MG63 (cell line): ENCODE measurements at places on chromosomes 16 and 17. TPM values are rescaled to one million over a fixed set of nuclear protein-coding genes. Genes with fewer than 3 reads are reported as not detected.

Gene EPN3
- not detected in 2 replicates for total RNA-seq

- DNase-seq, result no peak
Measured at GRCh38 chr17:32311028-32311536, 30.9 kb downstream of the C17orf75 start.

Gene PRAC1
- not detected in 2 replicates for total RNA-seq

GRCh38 chr17:68328676-68329075, 37.4 kb downstream of the ARSG start:
- DNase-seq, result no peak

Gene CCL17
- total RNA-seq, result not detected in 2 replicates

DNA sequence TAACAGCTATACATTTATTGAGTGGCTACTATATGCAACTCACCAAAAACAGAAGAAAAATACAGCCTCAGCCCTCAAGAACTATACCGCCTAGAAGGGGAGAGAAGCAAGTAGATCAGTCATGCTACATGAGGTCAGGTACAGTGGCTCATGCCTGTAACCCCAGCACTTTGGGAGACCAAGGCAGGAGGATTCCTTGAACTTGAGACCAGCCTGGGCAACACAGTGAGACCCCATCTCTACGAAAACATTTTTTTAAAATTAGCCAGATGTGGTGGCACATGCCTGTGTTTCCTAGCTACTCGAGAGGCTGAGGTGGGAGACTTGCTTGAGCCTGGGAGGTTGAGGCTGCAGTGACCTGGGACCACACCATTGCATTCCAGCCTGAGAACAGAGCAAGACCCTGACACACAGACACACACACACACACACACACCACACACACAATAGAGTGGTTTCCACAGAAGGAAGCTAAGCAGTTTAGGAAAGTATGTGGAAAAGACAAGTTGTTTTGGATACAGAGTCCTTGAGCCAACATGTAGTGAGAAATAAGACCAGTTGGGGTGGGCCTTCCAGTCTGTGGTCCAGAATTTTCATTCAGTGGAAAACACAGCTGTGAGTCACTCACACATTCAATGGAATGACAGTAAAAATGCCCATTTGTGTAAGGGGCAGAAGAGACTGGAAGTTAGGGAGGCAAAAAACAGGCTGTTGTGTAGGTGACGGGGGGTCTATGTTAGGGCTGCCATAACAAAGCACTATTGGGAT, 10.7 kb upstream of the SNTB2 start:
- no peak for DNase-seq

DNA sequence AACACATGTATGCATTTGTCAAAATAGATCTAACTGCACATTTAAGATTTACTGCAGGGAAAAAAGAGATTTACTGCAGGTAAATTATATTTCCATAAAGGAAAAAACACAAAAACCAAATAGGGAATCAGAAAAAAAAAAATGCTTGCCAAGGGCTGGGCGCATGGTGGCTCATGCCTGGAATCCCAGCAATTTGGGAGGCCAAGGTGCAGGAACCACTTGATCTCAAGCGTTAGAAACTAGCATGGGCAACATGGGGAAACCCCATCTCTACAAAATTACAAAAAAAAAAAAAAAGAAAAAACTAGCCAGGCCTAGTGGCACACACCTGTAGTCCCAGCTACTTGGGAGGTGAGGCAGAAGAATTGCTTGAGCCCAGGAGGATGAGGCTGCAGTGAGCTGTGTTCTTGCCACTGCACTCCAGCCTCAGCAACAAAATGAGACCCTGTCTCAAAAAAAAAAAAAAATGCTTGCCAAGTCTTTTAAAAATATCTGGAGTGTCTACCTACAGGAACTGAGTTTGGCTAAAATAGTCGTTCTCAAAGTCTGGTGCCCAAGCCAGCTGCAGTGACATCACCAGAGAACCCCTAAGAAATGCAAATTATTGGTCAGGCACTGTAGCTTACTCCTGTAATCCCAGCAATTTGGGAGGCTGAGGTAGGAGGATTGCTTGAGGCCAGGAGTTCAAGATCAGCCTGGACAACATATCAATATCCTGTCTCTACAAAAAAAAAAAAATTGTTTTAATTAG, 17.5 kb downstream of the TRIM25 start:
- DNase-seq, result no peak

- no peak for DNase-seq
Measured at GRCh38 chr17:48727415-48728175, 955 bp downstream of the HOXB13 start.

Gene SLC13A2
- total RNA-seq, result not detected in 2 replicates

DNA sequence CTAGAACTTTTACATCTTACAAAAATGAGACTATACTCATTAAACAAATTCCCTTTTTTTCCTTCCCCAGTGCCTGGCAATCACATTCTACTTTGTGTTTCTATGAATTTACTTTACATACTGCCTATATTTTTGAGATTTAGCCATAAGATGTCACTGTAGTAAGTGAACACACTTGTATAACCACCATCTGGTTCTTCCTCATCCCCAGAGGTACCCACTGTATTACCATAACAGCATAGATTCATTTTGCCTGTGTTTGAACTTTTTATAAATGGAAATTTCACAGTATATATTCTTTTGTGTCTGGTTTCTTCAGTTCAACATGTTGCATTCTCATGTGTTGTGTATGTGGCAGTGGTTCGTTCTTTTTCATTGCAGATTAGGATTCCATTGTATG, 15.8 kb downstream of the CYB5B start:
- DNase-seq, result no peak

Gene TEX14
- 0.03 TPM in 1 of 2 replicates, not detected in the other for total RNA-seq

Gene MSI2
- 2.8 and 6.3 TPM in 2 replicates for total RNA-seq

- peak; percentile 44 for DNase-seq
Measured at GRCh38 chr17:18248300-18248731, 10.2 kb downstream of the FLII start.

Gene SLC5A10
- total RNA-seq, result not detected in 2 replicates

GRCh38 chr17:58084317-58084981, 1.2 kb downstream of the DYNLL2 start:
- peak; percentile 34 for DNase-seq

Gene GIT1
- total RNA-seq, result 17.1 and 36.4 TPM in 2 replicates

DNA sequence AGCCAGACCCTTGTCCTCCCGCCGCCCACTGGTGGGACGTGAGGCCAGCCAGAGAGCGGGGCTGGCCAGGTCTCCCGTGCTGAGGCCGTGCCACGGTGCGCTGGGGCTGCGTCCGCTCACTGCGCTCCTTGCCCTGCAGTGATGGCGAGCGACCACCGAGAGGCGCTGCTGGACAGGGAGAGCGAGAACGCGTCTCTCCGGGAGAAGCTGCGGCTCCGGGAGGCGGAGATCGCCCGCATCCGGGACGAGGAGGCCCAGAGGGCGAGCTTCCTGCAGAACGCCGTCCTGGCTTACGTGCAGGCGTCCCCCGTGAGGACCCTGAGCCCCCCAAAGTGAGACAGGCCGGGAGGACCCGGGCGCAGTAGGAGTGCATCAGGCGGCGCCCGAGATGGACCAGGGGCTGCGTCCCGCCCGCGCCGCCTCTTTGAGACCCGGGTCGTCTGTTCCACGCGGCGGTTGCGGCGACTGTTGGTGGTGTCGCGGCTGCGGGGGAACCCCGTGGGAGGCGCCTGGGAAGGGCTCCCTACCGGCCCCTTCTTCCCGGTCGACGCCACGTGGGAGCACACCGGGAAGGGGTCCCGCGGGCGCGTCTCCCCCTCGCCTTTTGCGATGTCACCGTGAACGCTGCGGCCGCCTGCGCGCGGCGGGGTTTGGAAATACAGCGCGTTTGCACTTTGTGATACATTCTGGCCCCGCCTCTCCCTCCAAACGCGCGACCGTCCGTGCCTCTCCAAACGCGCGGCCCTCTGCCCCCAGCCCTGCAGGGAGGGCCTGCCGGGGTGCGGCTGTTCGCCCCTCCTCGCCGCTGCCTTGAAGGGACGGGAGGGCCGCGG, 792 bp upstream of the RAC3 start:
- no peak for DNase-seq

- no peak for DNase-seq
Measured at GRCh38 chr16:35208001-35208935, 1748.9 kb downstream of the TP53TG3F start.

Gene CES5A
- total RNA-seq, result not detected in 2 replicates

Gene PPP1R1B
- total RNA-seq, result not detected in 2 replicates

Gene NPW
- total RNA-seq, result not detected in 2 replicates

Gene WWP2
- 3.9 and 15.5 TPM in 2 replicates for total RNA-seq

Gene CCL5
- total RNA-seq, result 3.0 and 4.4 TPM in 2 replicates

- DNase-seq, result peak; percentile 58
Measured at GRCh38 chr16:74700438-74701225, at the start of gene MLKL. Gene MLKL (minus strand): TSS chr16:74700862. CDS start chr16:74695757, 5,105 bp downstream.

DNA sequence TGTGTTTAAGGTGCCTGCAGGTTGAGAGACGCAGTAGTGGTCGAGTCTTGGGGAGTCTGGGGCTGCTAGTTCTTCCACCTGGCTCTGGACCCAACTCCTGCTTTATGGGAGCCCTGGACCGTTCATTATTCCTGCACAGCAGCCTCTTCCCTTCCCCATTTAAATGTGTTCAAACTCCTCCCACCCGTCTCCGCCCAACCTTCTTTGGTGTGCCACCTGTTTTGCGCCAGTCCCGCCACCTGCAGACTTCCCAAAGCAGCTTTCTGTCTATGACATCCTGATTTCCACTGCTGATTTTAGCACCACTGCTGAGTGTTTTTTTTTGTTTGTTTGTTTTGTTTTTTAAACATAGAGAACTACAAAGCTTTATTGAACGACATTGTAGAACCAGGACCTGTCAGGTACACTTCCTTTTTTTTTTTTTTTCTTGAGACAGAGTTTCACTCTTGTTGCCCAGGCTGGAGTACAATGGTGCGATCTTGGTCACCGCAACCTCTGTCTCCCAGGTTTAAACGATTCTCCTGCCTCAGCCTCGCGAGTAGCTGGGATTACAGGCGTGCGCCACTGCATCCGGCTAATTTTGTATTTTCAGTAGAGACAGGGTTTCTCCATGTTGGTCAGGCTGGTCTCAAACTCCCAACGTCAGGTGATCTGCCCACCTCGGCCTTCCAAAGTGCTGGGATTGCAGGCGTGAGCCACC, 12.8 kb downstream of the ADORA2B start:
- DNase-seq, result no peak

GRCh38 chr16:11535494-11535893, 51.2 kb downstream of the LITAF start:
- peak; percentile 21 for DNase-seq

Gene KRT17
- not detected in 2 replicates for total RNA-seq

Gene GAS2L2
- total RNA-seq, result not detected in 2 replicates

- no peak for DNase-seq
Measured at GRCh38 chr16:79836144-79836543, 235.6 kb upstream of the MAF start.

DNA sequence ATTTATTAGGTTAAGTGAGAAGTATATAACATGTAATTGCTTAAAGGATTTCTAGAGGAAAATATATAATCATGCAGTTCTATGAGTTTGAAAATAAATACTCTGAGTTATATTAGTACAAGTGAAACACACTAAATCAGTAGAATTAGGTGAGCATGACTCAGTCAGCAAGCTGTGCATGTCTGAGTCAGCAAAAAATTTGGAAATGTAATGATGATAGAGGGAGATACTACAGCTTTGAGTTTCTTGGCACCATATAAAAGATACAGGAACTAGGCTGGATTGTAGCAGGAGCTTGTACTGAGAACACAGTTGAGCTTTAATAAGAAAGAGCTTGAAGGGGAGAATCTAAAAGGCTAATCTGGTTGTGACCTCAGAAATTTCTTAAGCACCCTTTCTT, 1224.6 kb downstream of the CDH8 start:
- DNase-seq, result no peak

DNA sequence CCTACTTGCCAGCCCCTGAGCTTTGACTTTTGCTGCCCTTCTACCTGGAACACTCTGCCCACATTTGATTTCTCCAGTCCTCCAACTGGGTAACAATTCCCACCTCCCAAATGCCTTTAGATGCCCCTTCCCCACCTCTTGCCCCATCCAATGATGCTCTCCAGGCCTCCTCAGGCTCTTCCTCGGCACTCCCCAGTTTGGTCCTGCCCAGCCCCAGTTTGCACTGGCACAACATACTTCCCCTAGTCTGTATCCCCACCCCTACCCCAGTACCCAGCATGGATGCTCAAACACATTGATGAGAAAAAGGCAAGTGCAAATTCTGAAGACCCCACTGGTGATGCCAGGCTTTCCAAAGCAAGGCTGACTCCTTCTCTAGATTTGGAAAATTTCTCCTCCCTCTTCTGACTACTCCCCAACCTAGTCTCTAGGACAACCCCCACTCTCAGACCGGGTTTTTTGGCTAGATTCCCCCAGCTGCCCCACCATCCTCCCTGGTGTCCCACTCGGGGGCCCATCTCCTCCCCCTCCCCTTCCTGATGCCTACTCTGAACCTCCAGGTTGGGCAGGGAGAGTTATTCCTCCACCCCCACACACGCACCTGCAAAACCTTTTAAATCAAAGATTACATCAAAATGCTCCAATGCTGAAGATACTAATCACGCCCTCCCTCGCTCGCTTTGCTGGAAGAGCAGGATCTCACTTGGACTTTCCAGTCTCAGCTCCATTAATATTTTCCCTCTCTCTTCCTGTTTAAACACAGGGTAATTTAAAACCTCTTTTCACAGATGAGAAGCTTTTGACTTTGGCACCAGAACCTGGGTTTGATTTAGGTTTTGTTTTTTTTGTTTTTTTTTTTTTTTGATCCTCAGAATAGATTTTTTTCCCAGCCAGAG, 94.9 kb downstream of the TMEM132E start:
- no peak for DNase-seq

DNA sequence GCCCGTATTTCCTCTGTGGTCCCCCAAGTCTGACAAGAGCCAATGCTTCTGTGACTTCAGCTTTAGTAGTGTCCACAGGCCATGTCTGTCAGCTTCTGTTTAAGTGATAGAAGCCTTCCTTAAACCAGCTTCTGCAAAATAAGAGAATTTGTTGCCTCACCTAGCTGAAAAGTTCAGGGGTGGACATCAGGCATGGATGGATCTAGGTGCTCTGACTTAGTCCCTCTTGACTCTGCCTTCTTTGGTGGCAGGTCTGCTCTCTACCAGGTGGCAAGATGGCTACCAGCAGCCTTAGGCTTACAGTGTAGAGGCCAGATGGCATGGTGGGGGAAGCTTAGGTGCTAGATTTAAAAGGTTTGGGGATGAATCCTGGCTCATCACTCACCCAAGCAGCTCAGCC, 33.7 kb downstream of the KATNIP start:
- DNase-seq, result no peak

- no peak for DNase-seq
Measured at GRCh38 chr17:82152556-82153294, 54.7 kb upstream of the FASN start.

Gene KAT8
- total RNA-seq, result 59.1 and 78.2 TPM in 2 replicates

Gene HYDIN
- total RNA-seq, result 0.26 and 0.67 TPM in 2 replicates
